ENCODE measurements at places on chromosomes 7 and 10.

DNA sequence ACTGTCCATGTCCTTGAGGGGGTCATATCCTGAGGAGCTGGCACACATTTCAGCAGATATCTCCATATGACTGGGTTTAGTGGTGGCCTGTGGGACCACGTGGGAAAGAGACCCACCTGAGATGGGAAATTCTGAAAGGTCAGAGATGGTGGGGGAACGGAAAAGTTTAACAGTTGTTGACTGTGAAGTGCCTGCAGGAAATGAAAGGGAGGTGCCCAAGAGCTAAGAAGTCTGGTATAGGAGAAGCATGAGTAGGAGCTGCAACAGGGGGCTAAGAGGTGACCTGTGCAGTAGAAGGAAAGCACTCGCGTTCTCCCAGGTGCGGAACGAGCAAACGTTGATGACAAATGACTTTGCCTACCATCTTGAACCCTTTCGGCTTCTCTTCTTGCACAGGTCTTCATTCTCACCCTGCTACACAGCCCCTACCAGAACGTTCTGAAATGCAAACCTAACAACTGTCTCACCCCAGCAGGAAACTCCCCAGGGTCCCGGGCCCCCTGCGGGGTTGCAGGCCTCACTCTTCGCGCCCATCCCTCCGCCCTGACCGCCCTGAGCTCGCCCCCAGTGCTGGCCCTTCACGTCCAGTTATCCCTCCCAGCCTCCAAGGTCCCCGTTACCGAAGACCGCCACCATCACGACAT is 9.8 kb upstream of the FXYD4 start:
- no peak for DNase-seq

GRCh38 chr7:77393954-77394353 is 22.2 kb downstream of the GSAP start:
- DNase-seq: no peak

GRCh38 chr7:34655384-34655783 is 2.6 kb upstream of the NPSR1 start:
- DNase-seq: no peak

DNA sequence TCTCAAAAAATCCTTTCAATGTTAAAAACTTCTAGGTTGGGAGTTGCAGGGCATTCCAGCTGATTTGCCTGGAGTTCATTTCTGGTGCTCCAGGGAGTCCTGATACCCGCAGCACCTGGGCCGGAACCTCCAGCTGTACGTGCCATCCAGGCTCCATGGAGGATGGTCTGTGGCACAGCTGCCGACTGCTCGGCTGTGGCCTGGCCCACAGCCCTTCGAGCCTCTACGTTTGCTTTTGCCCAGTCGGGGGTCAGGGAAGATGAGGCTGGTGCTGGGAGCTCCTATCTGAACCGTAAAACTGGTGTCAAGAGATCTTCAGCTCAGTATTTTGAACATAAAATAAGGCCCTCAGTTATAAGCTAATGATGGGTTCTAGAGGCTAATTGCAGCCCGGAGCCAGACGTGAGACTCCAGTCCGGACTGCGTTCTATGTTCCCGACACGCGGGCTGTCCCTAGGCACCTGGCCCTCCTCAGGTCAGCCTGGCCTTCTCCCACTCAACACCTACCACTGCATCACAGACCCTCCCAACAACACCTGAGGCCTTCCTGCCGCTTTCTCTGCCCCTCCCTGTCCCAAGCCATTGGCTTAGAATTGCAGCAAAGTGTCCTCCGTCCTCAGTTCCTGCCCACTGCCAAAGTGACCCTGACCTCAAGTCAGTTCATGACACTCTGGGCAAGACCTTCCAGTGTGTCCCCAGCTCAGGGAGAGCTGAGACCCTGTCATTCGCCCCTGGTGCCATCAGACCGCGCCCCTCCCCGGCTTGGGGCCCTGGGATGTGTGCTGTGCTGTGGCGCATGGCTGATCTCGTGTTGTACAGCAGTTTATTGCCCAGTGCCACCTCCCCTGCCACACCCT is 64.2 kb upstream of the DNAJB6 start:
- DNase-seq: no peak

DNA sequence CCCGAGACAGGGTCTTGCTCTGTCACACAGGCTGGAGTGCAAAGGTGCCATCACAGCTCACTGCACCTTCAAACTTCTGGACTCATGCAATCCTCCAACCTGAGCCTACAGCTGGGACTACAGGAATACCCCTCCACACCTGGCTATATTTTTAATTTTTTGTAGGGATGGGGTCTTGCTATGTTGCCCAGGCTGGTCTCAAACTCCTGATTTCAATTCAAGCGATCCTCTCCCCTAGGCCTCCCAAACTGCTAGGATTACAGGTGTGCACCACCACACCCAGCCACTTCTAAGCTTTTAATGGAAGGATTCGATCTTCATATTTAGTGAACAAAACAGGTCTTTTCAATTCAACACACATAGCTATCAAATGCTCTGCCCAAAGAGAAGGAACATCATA is 29.7 kb downstream of the FZD9 start:
- no peak for DNase-seq

- DNase-seq: no peak
These were observed 10.4 kb upstream of the IFT22 start for GRCh38 chr7:101332026-101332425.
